HEK293T (cell line): ENCODE measurements at places on chromosomes 16 and 17.

DNA sequence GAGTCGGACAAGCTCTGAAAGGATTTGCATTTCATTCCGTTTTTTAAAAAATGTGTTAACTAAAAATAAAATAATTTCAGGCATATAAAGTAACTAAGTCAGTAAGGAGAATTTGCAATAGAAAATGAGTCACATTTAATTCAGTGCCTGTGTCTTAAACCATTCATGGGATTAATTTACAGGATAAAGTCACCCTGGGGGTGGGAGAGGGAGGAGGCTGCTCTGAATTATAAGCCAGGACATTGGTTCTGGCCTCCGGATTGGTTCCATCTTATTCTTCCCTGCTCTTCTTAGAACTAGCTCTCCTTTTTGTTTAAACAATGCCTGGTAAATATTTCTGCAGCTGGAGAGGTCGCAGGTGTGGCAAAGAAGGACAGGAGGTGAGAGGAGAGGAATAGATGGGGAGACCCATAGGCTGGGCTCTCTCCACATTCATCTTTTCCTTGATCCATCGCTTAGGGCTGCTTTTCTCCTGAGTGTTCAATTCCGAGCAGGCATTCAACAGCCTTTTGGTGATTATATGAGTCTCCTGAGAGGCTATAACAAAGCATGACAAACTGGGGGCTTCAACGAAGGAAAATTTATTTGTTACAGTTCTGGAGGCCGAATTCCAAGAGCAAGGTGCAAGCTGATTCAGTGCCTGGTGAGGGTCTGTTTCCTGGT, 319.2 kb downstream of the PHKB start:
- no peak for DNase-seq

GRCh38 chr16:81410643-81411293, 33.8 kb upstream of the CMIP start:
- DNase-seq: no peak

GRCh38 chr17:81927152-81927652, 333 bp downstream of the MAFG start:
- DNase-seq: no peak

DNA sequence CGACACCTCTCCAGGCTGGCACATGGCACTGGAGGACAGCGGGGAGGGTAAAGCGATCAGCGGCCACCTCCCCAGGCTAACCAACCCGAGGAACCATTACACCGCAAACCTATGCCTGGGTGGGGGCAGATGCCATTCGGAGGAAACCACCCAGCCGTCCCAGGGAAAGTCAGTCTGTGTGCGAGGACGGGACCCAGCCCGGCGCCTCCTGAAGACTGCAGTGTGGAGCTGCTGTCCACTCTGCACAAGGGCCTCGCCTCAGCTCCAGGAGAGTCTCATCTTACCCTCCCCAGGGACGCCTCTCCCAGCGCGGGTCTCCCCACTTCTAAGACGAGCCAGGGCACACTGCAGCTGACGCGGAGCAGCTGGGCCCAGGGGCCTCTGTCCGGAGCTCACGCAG, 8.0 kb downstream of the SLC38A10 start:
- no peak for DNase-seq

- DNase-seq: no peak
Measured at GRCh38 chr16:55949518-55949917, 74.3 kb upstream of the CES5A start.

GRCh38 chr17:11105141-11105540, 135.9 kb upstream of the SHISA6 start:
- no peak for DNase-seq

- no peak for DNase-seq
Measured at GRCh38 chr17:7732981-7733539, 15.5 kb downstream of the DNAH2 start.
